Activated CD4-positive, alpha-beta T cell treated with anti-CD3 and anti-CD28 coated beads, Interleukin-2, amount 10 ng/mL, durations not matched to agents 24 days and 14 days (primary cell): ENCODE measurements at places on chromosomes 5 and 9. TPM values are rescaled to one million over a fixed set of nuclear protein-coding genes. Genes with fewer than 3 reads are reported as not detected.

The SLC6A7 gene
- not detected in 2 replicates for total RNA-seq

The PRDM9 gene
- total RNA-seq, result not detected in 2 replicates

The PCDHA6 gene
- total RNA-seq, result not detected in 2 replicates

The OR2K2 gene
- total RNA-seq, result not detected in 2 replicates

DNA sequence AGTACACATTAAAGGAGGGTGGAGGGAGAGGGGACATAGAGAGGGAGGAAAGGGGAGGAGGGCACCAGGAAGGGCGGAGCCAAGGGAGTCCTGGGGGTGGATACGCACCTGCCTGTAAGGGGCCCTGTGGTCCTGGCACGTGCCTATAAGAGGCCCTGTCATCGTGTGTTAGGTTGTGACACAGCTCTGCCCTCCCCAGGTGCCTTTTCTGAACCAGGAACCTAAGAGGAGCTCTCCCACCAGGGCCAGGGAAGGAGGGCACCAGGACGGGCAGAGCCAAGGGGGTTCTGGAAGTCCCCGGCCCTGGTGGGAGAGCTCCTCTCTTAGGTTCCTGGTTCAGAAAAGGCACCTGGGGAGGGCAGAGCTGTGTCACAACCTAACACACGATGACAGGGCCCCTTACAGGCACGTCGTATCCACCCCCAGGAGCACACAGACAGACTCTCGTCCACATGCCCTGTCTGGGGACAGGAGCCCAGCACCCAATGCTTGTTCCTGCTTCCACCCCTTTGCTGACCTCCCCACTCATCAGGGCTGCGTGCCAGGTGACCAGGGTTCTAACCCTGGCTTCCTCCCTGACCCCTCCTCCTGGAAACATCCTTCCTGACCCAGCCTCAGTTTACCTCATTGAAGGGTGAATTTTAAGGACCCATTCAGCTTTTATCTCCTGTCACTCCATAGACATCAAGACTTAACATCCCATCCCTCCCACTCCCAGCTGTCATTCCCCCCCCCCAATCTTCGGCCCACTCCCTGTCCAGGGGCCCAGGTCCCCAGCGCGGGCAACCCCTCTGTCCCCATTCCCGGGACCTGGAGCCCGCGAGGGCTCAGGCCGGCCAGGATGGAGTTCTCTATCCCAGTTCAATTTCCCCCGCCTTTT is 12.9 kb upstream of the OLFM1 start:
- no peak for DNase-seq

DNA sequence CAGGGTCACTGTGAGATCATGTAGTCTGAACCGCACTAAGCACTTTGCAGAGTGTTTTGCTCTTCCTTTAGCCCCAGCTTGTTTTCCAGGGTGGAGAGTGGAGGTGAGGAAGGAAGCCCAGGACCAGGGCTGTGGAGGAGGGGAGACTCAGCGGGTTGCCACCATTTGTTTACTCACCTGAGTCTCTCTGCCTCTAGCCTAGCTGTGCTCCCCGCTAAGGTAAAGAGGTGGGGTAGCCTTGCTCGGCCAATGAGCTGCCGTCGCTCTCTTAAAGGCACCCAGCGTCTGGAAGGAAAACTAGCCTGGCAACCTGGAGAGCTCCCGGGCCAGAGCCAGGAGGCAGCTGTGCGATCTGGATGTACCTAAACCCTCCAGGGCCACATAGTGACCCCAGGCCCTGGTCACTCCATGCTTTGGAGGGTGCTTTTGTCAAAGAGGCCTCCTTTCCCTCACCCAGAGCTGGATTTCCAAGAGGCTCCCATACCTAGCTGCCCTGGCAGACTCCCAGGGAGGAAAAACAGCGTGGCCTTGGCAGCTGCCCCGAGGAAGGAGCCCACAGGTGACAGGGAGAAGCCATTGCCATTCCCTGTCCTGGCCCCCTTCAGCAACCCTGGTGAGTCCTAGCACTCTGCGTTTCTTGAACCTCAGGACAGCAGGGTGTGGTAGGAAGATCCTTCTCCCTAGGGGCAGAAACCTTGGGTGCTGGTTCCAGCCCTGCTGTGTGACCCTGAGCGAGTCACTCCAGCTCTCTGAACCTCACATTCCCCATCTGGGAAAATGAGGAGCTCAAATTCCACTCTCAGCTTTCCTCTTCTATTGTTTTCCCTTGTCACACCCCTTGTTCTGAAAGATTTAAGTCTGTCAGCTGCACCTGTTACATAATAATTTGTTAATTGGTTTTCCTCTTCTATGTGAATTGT is 42.4 kb upstream of the LARP1 start:
- no peak for DNase-seq

DNA sequence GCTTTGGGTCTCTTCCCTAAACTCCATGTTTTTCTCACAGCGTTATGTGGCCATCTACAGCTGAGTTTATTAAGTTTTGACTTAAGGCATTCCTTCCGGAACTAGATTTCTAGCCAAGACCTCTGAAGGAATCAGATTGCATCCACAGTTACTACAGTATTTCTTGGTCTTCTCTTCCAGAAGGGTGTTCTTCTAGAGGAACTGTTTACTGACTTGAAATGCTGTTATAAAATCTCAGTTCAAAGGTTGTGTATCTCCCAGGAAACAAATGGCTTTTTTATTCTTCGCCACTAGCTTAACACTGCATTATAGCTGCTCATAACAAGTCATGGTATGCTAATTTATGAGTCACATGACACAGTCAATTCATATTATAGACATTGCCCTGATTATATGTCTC is 55.3 kb upstream of the RAD23B start:
- no peak for DNase-seq
